ENCODE measurements at places on chromosomes 3 and 15.

DNA sequence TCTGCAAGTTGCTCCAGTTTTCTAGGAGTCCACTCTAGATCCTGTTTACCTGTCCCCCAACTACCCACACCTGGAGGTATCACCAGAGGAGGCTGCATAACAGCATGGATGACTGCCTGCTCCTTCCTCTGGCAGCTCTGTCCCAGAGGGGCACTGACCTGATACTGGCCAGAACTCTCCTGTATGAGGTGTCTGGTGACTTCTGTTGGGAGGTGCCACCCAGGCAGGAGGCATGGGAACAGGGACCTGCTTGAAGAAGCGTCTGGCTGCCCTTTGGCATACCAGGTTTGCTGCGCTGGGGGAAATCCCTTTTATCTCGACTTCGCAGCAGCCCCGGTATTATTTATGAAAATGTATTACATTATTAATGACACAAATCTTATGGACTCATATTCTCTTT lies 1163.6 kb downstream of the NSUN3 start:
- DNase-seq, result no peak

- DNase-seq, result no peak
Measured at GRCh38 chr3:86046436-86047136, 944.4 kb downstream of the VGLL3 start.

- no peak for DNase-seq
Measured at GRCh38 chr3:30228302-30228631, 378.1 kb upstream of the TGFBR2 start.

DNA sequence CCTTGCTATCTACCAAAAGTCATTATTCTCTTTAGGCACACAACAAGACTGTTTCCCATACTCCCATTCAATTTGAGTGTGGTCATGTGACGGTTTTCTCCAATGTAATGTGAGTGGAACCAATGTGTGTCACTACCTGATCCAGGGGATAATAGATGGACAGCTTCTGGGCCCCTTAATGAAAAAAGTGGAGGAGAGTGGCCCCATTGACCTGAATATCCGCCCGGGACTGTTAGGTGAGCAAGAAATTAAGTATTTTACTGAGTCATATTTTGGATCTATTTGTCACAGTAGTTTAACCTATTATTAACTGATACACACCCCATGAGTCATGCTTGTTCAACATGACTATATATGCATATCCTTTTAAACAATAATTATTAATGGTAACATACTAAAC lies 15.1 kb upstream of the ARID3B start:
- peak; percentile 98 for DNase-seq

DNA sequence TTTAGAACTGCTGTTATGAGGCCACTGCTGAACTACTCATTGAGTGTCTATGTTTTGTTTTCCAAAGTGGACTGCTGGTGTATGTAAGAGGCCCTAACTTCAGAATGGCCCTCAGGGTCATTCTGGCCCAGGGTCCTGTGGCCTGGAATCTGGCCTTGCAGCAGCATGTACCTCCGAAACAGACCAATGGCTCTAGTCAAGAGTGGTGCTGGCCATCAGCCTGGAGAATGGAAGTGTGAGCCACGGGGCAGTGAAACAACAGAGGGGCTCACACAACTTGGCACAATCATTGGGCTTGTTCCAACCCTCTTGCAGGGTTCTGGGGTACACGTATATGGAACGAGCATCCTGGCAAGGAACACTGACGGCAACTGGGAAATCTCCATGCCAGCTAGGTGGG lies 40.5 kb downstream of the SCN5A start:
- no peak for DNase-seq

GRCh38 chr3:52043750-52044149 lies 12.6 kb downstream of the DUSP7 start:
- no peak for DNase-seq

Data from ELR (cell line).